ENCODE measurements at places on chromosomes 16 and 17. TPM values are rescaled to one million over a fixed set of nuclear protein-coding genes. Genes with fewer than 3 reads are reported as not detected.

- no peak for DNase-seq
Measured at GRCh38 chr17:73875346-73875745, 231.1 kb upstream of the SDK2 start.

- DNase-seq: no peak
Measured at GRCh38 chr17:77382356-77382911, 241.7 kb downstream of the SEC14L1 start.

- no peak for DNase-seq
Measured at GRCh38 chr17:17575360-17576251, 15.9 kb downstream of the PEMT start.

DNA sequence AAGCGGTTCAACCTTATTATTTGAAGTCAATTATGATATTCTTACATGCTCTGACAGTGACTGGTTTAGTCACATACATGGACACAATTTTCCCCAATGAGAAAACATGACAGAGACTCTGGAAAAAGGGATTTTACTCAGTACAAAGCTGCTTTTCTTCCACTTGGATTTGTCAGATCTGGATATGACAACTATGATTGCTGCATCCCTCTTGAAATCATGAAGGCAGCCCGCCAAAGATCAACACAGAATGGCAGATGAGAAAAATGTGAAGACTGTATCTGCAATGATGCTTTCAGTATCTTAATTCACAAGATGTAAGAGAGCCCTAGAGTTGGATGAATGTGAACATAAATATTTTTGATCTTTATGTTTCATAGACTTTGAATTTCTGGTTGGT is 439.6 kb downstream of the CDH8 start:
- DNase-seq: no peak

- peak; percentile 50 for DNase-seq
Measured at GRCh38 chr17:41801374-41802271, 10.1 kb downstream of the P3H4 start.

GRCh38 chr16:11372073-11372828 is 27.0 kb downstream of the RMI2 start:
- no peak for DNase-seq

DNA sequence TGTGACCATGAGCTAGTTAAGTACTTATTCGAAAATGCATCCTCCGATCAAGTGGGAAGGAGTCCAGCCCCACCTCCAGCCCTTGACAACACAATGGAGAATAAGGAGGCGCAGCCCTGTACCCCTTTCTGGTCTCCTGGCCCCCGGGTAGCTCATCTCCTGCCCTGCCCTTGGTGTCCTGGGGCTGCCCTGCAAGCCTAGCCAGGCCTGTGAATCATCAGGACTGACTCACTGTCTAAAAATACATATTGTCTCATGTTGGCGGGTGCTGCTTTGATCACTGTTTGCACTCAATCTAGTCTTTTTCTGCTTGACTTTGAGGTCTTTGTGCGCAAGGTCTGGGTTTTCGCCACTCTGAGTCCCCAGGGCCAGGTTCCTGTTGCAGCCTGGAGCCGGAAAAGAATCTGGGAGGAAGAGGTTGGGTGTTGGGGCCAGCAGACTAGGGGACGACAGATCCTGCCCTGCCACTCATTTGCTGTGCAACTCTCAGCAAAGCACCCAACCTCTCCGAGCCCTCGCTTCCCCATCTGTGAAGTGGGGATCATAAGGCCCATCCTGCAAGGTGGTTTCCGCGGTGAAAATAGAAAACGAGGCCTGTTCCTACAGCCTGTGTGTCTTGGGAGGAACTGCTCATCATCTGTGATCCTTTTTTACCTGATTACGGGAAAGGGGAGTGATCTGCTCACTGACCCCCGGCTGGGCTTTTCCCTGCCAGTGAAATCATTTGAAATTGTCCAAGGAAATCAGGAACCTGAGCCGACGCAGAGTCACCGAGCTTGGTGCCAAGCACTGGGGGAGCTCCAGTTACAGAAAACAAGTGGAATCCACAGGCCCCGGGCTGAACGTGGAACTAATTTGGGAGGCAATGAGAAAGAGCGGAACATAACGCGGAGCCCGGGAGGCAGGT is 230.4 kb downstream of the PARN start:
- no peak for DNase-seq

DNA sequence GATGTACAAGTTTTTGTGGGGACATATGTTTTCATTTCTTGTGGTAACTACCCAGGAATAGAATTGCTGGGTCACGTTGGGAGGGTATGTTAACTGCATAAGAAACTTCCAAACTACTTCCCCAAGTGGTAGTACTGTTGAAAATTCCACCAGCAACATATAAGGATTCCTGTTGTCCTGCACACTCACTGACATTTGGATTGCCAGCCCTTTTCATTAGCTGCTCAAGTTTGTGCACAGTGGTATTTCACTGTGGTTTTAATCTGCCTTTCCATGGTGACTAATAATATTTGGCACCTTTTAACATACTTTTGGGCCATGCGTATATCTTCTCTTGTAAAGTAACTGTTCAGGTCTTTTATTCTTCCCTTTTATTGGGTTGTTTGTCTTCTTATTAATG is 103.3 kb downstream of the GNAO1 start:
- DNase-seq: peak; percentile 45

The CA7 gene
- polyA plus RNA-seq: not detected

The PRSS33 gene
- polyA plus RNA-seq: not detected

The PRSS36 gene
- polyA plus RNA-seq: 0.24 TPM

The ZDHHC1 gene
- 1.9 TPM for polyA plus RNA-seq
